Tibial artery (tissue), 4 donors: ENCODE measurements at places on chromosomes 7 and 10.

- DNase-seq = no peak
Measured at GRCh38 chr7:134083766-134084487, 43.2 kb upstream of the LRGUK start.

- DNase-seq = no peak
Measured at GRCh38 chr10:4041635-4042034, 256.6 kb upstream of the KLF6 start.

DNA sequence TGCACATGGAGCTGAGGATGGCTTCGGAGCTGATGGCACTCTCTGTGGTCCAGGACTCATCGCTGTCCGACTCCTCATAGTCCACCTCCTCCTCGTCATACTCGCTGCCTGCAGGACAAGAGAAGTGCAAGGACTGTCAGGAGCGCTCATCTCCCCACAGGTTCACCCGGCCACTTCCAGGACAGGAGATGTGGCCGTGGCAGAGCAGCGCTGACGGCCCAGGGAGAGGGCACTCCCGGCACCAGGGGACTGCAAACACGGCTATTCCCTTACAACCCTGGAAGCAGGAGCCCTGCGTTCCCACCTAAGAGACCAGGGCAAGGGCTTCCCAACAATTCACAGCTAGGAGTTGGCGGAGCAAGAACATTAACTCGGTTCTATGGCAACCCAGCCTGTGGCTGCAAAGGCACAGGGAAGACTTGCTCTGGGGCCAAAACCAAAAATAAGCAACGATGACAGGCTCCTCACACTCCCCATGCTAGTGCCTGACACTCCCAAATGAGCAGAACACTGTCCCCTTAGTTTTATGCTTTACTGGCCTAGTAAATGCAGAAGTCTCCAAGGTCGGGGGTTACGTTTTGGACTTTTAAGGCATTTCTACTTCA, 100.9 kb downstream of the TAX1BP1 start:
- no peak for DNase-seq

DNA sequence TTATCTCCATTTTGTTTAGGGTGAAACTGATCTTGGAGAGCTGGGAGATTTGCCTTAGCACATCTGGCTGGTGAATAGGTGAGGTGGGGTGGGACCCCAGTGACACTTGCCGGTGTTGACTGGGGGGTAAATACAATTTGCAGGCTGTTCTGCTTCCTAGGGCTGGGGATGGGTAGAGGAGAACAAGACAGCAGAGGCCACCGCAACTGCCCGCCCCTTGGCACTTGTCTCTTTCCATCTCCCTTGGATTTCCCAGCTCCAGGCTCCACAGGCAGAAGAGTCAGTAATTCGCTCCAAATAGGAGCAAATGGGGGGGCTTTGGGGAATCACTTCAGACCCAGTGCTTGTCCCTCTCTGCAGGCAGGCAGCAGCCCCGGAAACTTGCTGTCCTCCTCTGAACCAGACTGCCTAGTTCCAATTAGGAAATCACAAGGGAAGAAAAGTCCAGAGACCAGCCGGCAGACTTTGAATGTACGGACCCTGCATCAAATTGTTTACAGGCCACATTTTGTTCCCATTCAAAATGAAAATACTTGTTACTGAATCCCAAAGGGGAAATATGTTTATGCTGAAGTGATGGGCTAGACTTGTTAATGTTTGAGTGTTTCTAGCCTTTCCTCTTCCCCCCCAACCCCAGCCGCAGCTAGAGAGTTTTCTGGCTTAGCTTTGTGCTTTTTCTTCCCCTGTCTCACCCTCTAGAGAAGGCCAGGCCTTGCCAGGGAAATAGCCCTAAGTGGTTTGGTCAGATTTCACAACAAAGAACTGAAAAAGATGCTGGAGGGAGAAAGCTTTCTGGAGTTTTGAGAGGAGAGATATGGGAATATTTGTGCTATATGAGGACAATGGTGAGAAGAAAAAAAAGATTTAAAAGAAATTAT, 10.0 kb upstream of the INPP5F start:
- DNase-seq = no peak

DNA sequence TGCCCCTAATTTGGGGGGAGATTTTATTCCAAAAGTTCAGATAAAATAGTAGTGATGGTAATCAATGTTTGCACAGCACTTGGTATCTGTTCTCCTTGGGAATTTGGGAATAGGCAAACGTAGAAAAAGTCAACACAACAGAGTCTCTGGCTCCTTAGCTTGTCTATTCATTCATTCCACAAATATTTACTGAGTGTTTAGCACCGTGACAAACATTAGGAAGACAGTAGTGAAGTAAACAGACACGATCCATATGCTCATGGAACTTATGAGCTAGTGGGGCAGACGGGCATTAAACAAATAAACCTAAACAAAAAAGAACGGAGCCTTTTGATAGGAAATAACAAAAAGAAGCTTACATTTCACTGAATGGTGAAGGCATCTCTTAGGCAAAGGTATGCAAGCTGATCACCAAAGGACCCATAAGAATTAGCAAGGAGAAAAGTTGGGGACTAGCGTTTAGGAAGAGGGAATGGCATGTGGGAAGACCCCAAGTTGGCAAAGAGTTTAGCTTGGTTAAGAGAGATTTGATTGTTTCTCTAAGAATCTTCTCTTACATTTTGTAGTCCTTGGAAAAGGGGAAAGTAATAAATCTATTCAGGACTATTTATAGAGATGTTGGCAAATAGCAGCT, 243.9 kb upstream of the NPY start:
- no peak for DNase-seq

- DNase-seq = no peak
Measured at GRCh38 chr7:5404421-5404826, 19.2 kb downstream of the TNRC18 start.
